Thoracic aorta (tissue), 2 donors: ENCODE measurements at places on chromosomes 11 and 22.

- no peak for DNase-seq
Measured at GRCh38 chr11:74069146-74070046, 60.5 kb upstream of the UCP3 start.

GRCh38 chr11:371051-371450, 1.8 kb downstream of the B4GALNT4 start:
- no peak for DNase-seq

DNA sequence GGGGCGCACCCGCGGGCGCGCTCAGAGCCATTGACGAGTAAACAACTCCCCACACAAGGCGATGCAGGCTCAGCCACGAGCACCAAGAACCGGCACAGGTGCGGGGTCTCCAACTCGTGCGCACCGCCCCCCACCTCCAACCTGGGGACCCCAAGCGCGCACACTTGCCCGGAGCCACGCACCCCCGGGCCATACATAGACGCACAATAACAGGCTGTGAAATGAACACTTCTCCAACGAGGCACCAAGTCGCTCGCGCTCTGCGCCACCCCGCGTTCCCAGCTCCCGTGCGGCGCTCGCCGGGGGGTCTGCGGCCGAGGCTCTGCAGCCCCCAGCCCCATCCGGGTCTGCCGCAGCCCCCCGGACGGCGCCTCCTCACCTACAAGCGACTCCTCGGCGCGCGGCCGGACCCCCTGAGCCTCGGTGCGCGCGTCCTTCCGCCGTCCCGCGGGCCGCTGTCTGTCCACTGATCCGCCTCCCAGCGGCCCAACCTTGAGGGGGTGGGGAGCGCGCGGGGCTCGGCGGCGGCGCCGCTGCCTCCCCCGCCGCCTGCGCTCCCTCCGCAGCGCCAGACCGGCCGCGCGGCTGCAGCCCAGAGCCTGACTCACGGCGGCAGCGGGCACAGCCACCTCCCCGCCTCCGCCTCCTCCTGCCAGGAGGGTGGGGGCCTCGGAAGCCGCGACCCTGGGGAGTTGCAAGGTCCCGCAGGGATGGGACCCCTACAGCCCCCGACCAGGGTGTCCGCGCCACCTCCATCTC, 1.6 kb downstream of the IFITM10 start:
- no peak for DNase-seq

DNA sequence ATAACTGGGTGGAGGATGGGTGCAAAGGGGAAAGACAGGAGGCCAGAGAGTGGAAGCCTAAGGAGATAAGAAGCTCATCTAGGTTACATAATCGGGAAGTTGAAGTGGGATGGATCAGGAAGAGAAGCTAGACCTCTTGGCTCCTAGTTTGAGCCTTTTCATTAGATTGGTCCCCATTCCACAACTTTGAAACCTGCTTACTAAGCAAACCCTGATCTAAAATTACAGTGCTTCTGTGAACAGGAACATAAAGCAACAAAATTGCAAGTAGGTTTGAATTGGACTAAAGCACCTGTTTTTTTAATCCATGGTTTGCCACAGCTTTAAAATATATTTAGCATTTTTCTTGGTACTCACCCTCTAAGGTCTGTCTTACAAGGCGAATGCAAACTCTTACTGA, 80.4 kb upstream of the EED start:
- DNase-seq = no peak

- no peak for DNase-seq
Measured at GRCh38 chr22:43402128-43402527, 9.7 kb upstream of the MPPED1 start.

DNA sequence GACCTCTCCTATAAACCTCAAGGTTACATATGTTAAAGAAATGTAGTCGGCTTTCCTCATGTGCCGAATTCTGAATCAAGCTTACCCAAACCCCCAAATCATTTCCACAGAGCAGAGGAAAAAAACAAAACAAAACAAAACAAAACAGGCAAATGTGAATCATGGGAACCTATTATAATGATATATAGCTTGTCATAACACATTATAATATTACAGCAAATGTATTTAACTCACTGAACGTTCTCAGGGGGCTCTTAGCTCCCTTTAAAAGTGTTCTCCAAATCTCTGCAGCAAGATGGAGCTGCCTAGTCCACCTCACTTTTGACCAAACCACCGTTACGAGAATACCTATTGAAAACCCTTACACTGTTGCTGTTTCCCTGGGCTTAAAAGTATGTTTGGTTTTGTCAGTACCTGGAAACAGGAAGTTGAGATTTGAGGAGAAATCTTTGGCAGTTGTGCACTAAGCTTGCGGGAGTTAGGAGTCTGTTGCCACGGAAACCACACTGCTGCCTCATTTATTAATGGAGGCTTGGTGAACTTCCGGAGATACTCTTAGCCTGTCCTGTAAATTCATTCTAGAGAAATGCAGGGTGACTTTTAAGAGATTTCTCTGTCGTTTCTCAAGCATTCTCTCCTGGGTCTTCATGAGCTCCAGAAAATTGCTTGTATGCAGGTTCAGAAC, 167.0 kb upstream of the RASSF10 start:
- DNase-seq = no peak

DNA sequence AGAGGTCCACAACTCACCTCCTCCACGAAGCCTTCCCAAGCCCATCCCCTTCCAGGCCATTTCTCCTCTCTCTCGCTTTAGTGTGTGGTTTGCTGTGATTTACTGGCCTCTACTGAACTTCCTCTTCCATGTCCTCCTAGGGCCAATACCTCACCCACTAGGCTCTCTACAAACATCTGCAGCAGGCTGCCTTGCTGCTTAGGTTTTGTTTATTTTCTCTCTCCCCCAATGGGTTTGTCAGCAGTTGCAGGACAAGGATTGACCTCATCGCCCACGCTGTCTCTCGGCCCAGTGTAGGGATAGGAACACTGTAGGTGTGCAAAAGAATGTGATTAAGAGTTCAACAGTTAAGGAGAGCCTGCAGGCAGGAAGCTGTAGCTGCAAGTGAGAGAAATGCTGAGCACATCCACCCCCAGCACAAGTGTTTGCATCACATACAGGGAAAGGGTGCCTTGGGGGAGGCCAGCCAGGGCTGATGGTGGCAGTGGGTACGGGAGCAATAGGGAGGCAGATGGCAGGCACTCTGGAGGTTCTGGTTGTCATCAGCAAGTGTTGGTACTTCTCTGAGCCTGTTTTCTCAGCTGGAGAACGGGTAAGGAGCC, 1.4 kb downstream of the PC start:
- no peak for DNase-seq

DNA sequence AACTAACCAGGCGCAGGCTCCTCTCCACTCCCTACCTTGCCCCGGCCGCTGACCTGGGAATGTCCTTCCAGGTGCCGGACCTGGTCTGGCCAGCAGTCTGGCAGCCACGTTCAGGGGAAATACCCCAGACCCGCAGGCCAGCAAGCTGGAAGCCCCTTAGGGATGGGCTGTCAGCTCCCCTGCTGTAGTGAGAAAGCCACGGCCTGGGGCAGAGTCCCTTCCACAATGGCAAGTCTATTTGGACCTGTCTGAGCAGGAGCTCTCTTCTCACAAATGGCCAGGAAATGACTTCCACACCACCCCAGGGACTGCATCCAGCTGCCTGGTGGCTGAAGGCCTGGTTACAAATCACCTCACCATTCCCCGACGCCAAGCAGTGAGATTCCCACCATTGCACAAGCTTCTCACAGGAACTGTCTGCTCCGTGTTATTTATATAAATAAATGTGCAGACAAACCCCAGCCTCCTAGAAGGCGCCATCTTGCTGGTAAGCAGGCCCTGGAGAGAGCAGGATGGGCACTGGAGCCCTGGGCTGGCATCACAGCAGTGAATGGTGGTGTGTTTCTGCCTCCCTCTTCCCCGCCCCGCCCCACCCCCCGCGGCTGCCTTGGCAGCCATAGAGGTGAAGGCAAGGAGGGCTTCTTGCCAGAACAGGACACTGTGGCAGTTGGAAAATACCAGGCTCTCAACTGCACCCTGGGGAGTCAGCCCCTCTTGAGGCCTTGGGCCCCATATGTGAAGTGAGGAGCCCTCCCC, 23.7 kb downstream of the RSPH14 start:
- no peak for DNase-seq

GRCh38 chr11:36361901-36362391, 65.9 kb downstream of the PRR5L start:
- DNase-seq = no peak

DNA sequence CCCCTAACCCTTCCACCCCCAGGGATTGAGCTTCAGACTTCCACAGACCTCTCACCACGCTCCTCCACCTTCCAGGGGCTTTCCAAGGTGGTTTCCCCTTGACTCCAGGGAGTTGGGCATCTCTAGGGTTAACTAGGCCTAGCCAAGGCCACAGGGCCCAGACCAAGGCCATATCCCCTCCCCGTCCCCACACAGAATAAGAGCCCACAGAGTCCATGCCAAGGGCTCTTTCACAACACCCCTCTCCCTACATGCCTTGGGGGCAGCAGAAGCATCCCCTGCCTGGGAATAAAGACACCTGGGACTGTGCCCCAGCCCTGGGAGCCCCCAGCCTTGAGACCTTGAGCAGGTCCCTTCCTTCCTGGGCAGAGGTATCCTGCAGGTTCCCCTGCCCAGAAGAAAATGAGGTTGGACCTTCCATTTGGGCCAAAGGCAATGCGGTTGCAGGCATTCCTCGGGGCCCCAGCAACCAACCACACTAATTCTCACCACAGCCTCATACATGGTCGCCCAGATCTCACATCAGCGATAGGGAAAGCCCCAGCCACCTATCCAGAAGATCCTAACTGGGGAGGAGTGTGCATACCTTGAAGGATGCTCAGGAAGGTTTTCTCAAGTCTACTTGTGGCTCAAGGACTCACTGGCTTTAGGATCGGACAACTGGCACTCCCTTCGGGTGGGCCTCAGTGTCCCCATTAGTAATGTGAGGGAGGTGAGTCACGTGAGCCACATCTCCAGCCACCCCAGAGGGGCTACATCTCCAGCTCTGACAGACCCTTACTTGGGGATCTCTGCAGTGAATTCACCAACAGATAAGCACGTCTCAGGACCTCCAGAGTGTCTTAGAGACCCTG, 1.7 kb downstream of the GDPD5 start:
- DNase-seq = no peak

GRCh38 chr11:97574976-97575665, 1185.3 kb downstream of the JRKL start:
- DNase-seq = no peak
